ENCODE measurements at places on chromosomes 1 and 21. TPM values are rescaled to one million over a fixed set of nuclear protein-coding genes. Genes with fewer than 3 reads are reported as not detected.

- no peak for DNase-seq
- H3K36me3 ChIP-seq, result no peaks in the 10 kb centered on the region
- H3K4me3 ChIP-seq, result no peak overlapping the region
- no peak overlapping the region for H3K27ac ChIP-seq
- no peaks in the 10 kb centered on the region for H3K4me1 ChIP-seq
Measured at GRCh38 chr21:36491209-36491910, 11.4 kb upstream of the CLDN14 start.

FOXE3 gene
- not detected for total RNA-seq

NRIP1 gene
- 16.0 TPM for total RNA-seq

LMX1A gene
- not detected for total RNA-seq

GRCh38 chr1:244092293-244092963, 41.3 kb downstream of the ZBTB18 start:
- H3K4me3 ChIP-seq, result no peak overlapping the region
- DNase-seq, result no peak
- H3K27me3 ChIP-seq, result peaks cover 37% of the 10 kb centered on the region
- H3K4me1 ChIP-seq, result no peaks in the 10 kb centered on the region
- H3K36me3 ChIP-seq, result no peaks in the 10 kb centered on the region

S100A10 gene
- 152 TPM for total RNA-seq

OR6K3 gene
- not detected for total RNA-seq

LCE1B gene
- total RNA-seq, result not detected

CLDN17 gene
- not detected for total RNA-seq

Measured in natural killer cell treated with Interleukin-12 subunit alpha and Interleukin-12 subunit beta and Interleukin-15 and Interleukin-18, amount 100 ng/mL, for 72 hours (primary cell).